ENCODE measurements at places on chromosomes 12 and 14.

GRCh38 chr14:101313268-101313667 lies 248.0 kb upstream of the DIO3 start:
- no peak for DNase-seq

GRCh38 chr12:114347861-114348260 lies 58.1 kb downstream of the TBX5 start:
- no peak for DNase-seq

GRCh38 chr14:68644101-68644500 lies 148.8 kb downstream of the ZFP36L1 start:
- no peak for DNase-seq

GRCh38 chr14:66680216-66680615 lies 172.3 kb downstream of the GPHN start:
- DNase-seq = no peak

GRCh38 chr14:20204721-20205120 lies 14.0 kb downstream of the OR11G2 start:
- DNase-seq = no peak

All from stimulated activated CD8-positive, alpha-beta memory T cell treated with anti-CD3 and anti-CD28 coated beads, Interleukin-2, amount 100 ng/mL, for 1 hour (primary cell).